ENCODE measurements at places on chromosomes 11 and 22. TPM values are rescaled to one million over a fixed set of nuclear protein-coding genes. Genes with fewer than 3 reads are reported as not detected.

DNA sequence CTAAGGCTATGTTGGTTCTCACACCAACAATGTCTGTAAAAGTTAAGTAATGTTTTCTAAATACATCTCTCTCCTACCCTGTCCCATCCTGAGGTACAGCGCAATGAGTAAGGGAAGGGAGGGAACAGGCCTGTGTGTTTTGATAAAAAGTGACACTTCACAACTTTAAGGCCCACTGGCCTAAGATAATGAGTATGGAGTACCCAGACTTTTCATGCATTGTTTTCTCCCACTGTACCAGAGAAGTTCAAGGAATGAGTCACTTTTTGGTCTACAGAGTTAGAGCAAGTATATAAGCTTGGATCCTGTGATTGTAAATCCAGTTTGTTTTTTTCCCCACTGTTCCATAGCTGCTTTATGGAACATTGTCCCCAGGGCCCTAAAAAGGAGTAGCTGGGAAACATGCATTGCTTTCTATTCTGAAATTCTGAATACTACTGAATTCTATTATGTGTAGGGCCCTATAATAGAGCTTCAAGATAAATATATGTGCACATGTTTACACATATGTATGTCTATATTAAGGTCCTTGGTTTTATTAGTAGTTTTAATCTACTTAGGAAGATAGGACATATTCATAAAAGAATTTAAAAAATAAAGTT, 29.8 kb downstream of the KCNE3 start:
- H3K4me1 ChIP-seq: no peaks in the 10 kb centered on the region
- no peak overlapping the region for H3K27ac ChIP-seq
- no peaks in the 10 kb centered on the region for H3K36me3 ChIP-seq
- H3K4me3 ChIP-seq: no peak overlapping the region
- H3K27me3 ChIP-seq: no peaks in the 10 kb centered on the region
- no peak for DNase-seq

- no peak for DNase-seq
- no peak overlapping the region for H3K27ac ChIP-seq
- no peaks in the 10 kb centered on the region for H3K36me3 ChIP-seq
- H3K4me3 ChIP-seq: no peak overlapping the region
- no peaks in the 10 kb centered on the region for H3K4me1 ChIP-seq
Observed at GRCh38 chr11:134727204-134727603, 315.2 kb upstream of the B3GAT1 start.

GRCh38 chr11:92841719-92842118, 127.7 kb upstream of the MTNR1B start:
- no peaks in the 10 kb centered on the region for H3K27me3 ChIP-seq
- no peak for DNase-seq
- no peak overlapping the region for H3K27ac ChIP-seq

The TCN2 gene
- total RNA-seq: 0.37 TPM
